IPS DF 6.9 (cell line): ENCODE measurements at places on chromosomes 2 and 18.

DNA sequence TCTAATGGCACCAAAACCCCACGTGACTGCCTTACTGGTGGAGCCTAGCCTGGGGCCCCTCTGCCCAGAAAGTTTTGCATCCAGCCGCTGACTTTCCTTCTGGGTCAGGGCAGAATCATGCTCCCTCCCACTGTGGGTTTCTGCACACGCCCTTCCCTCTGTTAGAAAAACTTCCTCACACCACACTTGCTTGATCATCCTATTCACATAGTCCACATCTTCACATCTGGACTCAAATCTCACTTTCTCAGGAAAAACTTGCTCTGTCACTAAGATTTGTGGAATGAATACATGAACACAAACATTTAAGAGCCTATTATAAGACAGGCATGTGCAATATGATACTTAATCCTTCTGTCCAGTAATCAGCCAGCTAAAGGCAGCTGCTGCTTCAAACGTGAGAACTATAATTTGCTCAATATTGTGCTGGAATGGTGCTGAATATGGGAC is 274.7 kb downstream of the RND3 start:
- no peaks in the 10 kb centered on the region for H3K27me3 ChIP-seq
- no peak overlapping the region for H3K4me3 ChIP-seq
- no peak overlapping the region for H3K27ac ChIP-seq
- H3K36me3 ChIP-seq: no peaks in the 10 kb centered on the region
- H3K4me1 ChIP-seq: no peaks in the 10 kb centered on the region; the same call in 1 of the 2 replicates

DNA sequence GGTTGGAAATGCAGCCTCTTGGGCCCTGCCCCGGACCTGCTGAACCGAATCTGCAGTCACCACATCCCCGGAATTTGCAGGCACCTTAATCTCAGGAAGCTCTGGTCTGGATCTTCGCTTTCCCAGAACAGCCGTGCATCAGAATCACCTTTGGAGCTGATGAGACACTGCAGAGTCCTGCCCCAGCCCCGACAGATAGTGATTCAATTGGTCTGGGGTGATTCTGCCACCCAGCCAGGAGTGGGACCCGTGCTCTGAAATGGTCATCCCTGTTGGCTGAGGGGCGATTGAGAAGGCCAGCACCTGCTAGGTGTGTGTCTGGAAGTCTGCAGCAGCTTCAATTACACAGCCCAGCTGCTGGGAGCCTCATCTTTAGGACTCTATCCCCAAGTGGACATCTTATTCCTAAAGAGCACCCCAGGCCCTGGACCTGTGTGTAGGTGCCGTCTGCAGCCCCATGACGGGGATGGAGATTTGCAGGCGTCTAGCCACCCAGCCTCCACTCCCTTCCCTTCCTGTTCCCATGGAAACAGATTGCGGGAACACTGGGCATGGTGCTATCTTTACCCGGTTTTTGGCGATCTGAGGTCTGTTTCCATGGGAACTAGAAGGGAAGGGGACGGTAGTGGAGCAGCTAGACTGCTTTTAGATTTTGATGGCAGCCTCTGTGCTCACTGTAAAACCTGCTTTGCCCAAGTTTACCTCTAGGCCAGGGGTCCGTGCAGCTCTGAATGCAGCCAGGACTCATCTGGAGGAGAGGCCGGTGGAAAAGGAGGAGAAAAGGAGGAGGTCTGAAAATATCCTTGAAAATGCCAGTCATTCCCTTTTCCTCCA is 156.1 kb downstream of the LDLRAD4 start:
- H3K27me3 ChIP-seq: no peaks in the 10 kb centered on the region
- no peak overlapping the region for H3K27ac ChIP-seq
- H3K36me3 ChIP-seq: no peaks in the 10 kb centered on the region
- no peak overlapping the region for H3K4me3 ChIP-seq
- H3K4me1 ChIP-seq: no peaks in the 10 kb centered on the region

DNA sequence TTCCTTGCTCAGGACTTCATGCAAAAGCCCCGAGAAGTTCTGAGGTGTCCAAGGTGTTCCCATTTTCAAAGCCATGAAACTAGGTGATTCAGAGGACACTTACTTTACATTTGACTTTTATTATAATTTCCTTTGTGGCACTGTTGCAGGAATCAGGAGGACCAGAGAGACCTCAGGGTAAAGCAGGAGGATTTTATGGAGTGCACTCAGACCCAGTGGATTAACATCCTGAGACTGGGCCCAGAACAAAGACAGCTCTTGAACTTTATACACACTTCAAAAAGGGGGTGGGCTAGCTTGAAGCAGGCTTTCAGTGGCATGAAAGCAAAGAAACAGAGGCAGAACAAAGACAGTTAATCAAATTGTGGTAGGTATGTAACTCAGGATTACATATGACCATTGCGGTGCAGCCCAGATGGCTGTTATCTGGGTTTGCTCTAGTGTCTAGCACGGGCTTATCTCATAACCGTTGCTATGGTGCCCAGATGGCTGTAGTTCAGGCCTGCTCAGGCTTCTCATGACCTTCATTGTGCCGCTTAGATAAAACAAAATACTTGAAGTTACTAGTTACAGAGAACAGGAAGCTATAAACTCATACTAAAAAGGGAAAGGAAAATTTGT is 39.4 kb downstream of the TMEM182 start:
- H3K4me1 ChIP-seq: no peaks in the 10 kb centered on the region
- 0 out of 2 replicates have a peak, but pooled peaks cover 2% of the 10 kb centered on the region for H3K36me3 ChIP-seq
- no peaks in the 10 kb centered on the region for H3K27me3 ChIP-seq
- DNase-seq: peak; percentile 11
- no peak overlapping the region for H3K4me3 ChIP-seq
- H3K27ac ChIP-seq: no peak overlapping the region

GRCh38 chr2:70069049-70069448 is 18.2 kb upstream of the PCBP1 start:
- H3K4me1 ChIP-seq: no peaks in the 10 kb centered on the region
- no peak overlapping the region for H3K27ac ChIP-seq
- no peaks in the 10 kb centered on the region for H3K27me3 ChIP-seq
- peaks cover 5% of the 10 kb centered on the region; the same call in 1 of the 2 replicates for H3K36me3 ChIP-seq
- no peak overlapping the region for H3K4me3 ChIP-seq

DNA sequence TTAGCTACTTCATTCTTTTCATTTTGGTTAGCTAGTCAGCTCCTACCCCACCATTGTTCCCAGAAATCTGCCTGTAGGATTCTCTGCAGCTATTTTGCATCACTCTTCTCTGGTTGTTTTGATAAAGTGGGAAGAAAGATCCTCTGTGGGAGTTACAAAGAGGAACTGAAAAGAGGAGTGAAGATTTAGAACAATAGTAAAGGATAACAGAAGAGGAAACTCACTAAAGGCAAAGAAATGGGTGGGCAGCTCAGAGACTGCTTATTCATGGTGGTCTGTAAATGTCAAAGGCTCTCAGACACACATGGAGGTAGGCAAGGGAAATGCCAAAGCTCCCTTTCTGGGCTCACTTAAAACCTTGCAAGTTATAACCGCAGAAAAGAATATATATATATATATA is 17.2 kb upstream of the CD207 start:
- no peaks in the 10 kb centered on the region for H3K27me3 ChIP-seq
- H3K4me1 ChIP-seq: no peaks in the 10 kb centered on the region; the same call in 1 of the 2 replicates
- H3K4me3 ChIP-seq: no peak overlapping the region
- no peak for DNase-seq

DNA sequence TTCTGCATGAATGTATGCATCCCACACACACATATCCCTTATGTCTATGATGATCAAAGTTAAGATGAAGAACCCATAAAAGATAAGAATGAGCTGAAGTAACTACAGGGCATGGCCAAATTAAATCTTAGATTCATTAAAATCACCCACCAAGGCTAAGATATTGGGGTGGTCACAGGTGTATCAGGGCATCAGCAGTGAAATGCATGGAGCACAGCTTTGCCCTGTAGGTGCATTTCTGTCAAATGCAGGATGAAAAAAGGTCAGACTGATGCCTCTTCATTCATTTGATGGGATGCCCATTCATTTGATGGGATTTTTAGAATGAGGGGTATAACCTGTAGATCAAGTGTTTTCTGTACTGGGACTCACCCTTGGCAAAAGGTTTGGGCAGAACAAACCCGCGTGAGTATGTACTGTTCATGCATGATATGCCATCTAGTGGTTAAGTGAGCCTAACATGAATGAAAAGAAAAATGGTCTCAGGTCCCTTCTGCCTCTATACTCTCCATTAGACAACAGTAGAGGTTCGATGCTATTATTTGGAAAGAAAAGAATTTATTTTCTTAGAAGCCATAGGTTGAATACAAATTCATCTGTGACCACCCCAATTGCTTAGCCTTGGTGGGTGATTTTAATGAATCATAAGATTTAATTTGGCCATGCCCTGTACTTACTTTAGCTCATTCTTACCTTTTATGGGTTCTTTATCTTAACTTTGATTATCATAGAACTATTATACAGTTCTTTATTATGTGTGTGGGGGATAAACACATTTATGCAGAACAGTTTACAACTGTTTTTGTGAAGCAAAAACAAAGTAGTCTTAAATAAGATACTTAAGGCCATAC is 43.2 kb upstream of the NOSTRIN start:
- no peaks in the 10 kb centered on the region for H3K27me3 ChIP-seq
- no peak for DNase-seq
- H3K27ac ChIP-seq: no peak overlapping the region
- no peaks in the 10 kb centered on the region for H3K36me3 ChIP-seq
